ENCODE measurements at places on chromosomes 11 and 22. TPM values are rescaled to one million over a fixed set of nuclear protein-coding genes. Genes with fewer than 3 reads are reported as not detected.

DNA sequence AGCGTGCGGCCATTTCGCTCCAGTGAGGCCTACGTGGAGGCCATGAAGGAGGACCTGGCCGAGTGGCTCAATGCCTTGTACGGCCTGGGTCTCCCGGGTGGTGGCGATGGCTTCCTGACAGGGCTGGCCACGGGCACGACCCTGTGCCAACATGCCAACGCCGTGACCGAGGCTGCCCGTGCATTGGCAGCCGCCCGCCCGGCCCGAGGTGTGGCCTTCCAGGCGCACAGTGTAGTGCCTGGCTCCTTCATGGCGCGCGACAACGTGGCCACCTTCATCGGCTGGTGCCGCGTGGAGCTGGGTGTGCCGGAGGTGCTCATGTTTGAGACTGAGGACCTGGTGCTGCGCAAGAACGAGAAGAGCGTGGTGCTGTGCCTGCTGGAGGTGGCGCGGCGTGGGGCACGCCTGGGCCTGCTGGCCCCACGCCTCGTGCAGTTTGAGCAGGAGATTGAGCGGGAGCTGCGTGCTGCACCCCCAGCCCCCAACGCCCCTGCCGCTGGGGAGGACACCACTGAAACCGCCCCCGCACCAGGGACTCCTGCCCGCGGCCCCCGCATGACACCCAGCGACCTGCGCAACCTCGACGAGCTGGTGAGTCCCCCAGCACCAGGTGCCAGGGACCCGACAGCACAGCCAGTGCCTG is 1.8 kb downstream of the GAS2L1 start:
- no peak for DNase-seq
- H3K27ac ChIP-seq: no peak overlapping the region
- H3K27me3 ChIP-seq: peaks cover 6% of the 10 kb centered on the region
- no peaks in the 10 kb centered on the region for H3K36me3 ChIP-seq
- peaks cover 11% of the 10 kb centered on the region for H3K4me1 ChIP-seq

DNA sequence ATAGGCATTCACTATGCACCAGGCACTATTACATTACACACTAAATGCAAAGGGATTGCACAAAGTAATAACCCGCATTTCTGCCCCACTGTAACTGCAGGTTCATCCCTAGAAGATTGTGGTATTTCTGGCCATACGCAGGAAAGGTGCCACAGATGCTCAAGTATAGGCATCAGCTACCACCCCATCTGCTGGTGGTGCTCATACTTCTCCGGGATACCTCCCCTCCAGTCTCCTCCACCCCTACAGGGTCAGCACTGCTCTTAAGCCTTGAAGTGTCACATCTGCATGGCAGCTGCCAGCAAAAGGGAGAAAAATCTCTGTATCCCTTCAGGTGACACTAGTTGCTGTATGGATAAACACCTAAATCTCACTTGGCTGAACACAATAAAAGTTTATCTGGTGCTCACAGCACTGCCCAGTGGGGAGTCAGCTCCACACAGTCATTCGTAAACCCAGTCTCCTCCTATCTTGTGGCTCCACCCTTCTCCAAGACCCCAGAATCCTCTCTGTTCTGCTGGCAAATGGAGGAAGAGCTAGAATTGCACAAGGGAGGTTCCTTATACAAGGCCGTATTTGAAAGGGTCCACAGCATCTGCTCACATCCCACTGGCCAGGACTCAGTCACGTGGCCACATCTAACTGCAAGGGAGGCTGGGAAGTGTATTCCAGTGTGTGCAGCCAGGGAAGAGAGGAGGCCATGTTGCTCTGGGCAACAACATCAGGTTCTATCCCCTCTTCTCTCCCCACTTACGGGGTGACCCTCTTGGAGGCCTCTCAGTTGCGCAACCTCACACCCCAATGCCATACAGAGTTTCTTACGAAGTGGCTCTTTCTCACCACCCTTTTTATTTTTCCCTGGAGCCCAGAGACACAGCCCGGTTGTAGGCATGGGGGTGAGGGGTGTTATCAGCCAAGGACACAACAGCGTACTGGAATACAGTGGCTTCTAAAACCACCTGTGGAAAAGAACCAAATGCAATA is 114.7 kb downstream of the BUD13 start:
- no peaks in the 10 kb centered on the region for H3K36me3 ChIP-seq
- H3K4me1 ChIP-seq: peaks cover 7% of the 10 kb centered on the region
- no peak overlapping the region for H3K4me3 ChIP-seq
- H3K27me3 ChIP-seq: no peaks in the 10 kb centered on the region
- no peak for DNase-seq
- H3K27ac ChIP-seq: no peak overlapping the region

The MAJIN gene
- not detected for total RNA-seq

GRCh38 chr11:46389450-46390330 is 1.9 kb downstream of the CHRM4 start:
- no peak overlapping the region for H3K27ac ChIP-seq
- H3K36me3 ChIP-seq: no peaks in the 10 kb centered on the region
- H3K27me3 ChIP-seq: peaks cover 43% of the 10 kb centered on the region
- peaks cover 23% of the 10 kb centered on the region for H3K4me1 ChIP-seq
- peak overlapping the region; percentile 52 for H3K4me3 ChIP-seq
- peak; percentile 89 for DNase-seq

The SCGB2A2 gene
- total RNA-seq: not detected

The SLC22A8 gene
- not detected for total RNA-seq

The RBMXL2 gene
- total RNA-seq: 0.30 TPM

GRCh38 chr11:120181376-120181975 is 29.4 kb upstream of the OAF start:
- peaks cover 50% of the 10 kb centered on the region for H3K4me1 ChIP-seq
- H3K27me3 ChIP-seq: no peaks in the 10 kb centered on the region
- no peak overlapping the region for H3K27ac ChIP-seq
- no peaks in the 10 kb centered on the region for H3K36me3 ChIP-seq

DNA sequence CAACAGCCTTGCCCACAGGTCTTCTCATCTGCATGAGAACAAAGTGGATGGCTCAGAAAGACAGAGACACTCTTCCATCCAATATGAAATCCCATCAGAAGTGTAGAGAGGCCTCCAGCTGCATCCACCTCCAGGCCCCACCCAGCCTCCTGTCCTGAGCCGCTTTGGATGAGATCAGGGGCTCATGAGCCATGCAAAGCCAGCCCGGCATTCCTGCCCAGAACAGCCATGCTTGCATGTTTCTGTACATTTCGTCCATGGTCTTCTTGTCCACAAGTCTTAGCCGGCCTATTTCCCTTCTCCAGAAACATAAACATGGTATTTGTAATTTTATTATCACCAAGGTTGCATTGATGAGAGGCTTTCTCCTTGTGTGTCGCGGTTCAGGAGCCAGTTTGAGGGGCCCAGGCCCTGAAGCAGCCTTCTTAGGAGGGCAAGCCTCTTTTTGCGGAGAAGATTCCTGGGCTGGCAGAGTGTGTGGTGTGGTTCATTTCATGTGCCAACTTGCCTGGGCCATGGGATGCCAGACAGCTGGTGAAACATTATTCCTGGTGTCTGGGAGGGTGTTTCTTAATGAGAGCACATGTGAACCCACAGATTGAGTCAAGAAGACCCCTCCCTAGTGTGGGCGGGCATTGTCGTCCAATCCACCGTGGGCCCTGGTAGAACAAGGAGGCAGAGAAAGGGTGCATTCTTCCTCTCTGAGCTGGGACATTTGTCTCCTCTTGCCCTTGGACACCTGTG is 928.9 kb downstream of the TBC1D22A start:
- no peaks in the 10 kb centered on the region for H3K4me1 ChIP-seq
- H3K4me3 ChIP-seq: no peak overlapping the region
- no peak for DNase-seq
- no peak overlapping the region for H3K27ac ChIP-seq

GRCh38 chr11:101717619-101718018 is 133.8 kb upstream of the TRPC6 start:
- no peaks in the 10 kb centered on the region for H3K4me1 ChIP-seq
- no peaks in the 10 kb centered on the region for H3K27me3 ChIP-seq
- DNase-seq: no peak
- no peaks in the 10 kb centered on the region for H3K36me3 ChIP-seq
- no peak overlapping the region for H3K27ac ChIP-seq
- H3K4me3 ChIP-seq: no peak overlapping the region

GRCh38 chr11:128765571-128766549 is 72.0 kb downstream of the FLI1 start:
- H3K27ac ChIP-seq: peak overlapping the region; percentile 53
- H3K27me3 ChIP-seq: no peaks in the 10 kb centered on the region
- no peak overlapping the region for H3K4me3 ChIP-seq
- no peak for DNase-seq

DNA sequence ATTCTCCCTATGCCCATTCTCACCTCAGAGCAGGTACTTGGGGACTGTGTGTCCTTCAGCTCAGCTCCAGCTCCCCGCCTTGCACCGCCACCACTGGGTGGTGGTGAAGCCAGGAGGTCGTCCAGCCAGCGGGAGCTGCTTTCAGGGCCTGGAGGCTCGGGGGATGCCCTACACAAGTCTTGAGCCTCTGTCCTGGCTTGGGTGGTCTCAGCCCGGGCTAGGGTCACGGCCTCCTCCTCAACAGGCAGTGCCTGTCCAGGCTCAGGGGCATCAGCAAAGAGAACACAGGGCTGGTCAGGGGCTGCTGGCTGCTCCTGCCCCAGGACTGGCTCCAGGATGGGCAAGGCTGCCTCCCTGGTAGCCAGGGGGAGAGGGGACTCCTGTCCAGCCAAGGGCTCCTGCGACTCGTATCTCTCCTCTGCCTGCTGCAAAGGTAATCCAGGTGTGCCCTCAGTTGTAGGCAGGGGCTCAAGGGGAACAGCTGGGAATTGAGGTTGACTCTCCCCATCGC is 12.2 kb downstream of the TNKS1BP1 start:
- no peak overlapping the region for H3K4me3 ChIP-seq
- peak overlapping the region; percentile 89 for H3K27ac ChIP-seq
- DNase-seq: no peak
- H3K4me1 ChIP-seq: peaks cover 29% of the 10 kb centered on the region

DNA sequence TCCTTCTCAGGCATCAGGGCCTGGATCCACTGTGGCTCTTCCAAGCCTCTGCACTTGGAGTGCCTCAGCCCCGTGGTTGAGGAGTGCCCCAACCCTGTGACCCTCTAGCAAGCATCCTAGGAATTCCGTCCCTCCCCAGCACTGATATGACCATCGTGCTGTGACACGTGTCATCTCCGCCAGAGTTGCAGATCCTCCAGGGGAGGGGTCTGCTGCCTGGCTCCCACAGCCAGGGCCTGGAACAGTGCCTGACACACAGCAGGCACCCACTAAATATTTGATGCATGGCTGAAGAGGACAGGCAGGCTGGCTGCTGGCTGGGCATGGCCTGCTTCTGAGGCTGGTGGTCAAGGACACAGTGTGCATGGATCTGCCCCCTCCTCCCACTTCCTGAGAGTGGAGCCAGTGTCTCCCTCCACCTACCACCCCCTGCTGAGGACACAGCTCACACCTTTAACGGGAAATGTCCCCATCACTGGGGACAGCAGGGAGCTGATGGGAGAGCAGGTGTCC is 1.7 kb upstream of the CD81 start:
- no peaks in the 10 kb centered on the region for H3K27me3 ChIP-seq
- H3K4me3 ChIP-seq: no peak overlapping the region
- DNase-seq: no peak
- H3K4me1 ChIP-seq: no peaks in the 10 kb centered on the region

The SLC22A25 gene
- total RNA-seq: 3.9 TPM
